CMK (cell line): ENCODE measurements at places on chromosomes 7 and 10.

- DNase-seq, result no peak
Observed at GRCh38 chr10:113133497-113134115, 183.6 kb downstream of the TCF7L2 start.

DNA sequence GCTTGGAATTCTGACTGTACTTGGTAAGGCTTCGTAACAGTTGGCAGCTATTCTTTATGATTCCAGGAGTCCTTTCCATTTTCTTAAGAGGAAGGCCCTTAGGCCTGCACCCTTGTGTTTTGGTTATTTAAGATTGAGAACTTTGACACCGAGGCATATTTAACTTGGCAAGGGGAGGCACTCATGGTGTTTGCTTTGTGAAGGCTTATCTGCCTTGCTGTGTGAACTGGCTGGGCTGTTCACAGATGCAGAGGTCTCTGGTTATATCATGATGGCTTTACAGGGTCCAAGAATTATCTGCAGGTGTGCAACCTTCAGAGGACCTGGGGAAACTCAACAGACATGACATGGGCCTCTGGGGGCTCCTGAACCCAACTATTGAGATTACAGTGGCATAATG, 833 bp upstream of the PNLIPRP1 start:
- no peak for DNase-seq

DNA sequence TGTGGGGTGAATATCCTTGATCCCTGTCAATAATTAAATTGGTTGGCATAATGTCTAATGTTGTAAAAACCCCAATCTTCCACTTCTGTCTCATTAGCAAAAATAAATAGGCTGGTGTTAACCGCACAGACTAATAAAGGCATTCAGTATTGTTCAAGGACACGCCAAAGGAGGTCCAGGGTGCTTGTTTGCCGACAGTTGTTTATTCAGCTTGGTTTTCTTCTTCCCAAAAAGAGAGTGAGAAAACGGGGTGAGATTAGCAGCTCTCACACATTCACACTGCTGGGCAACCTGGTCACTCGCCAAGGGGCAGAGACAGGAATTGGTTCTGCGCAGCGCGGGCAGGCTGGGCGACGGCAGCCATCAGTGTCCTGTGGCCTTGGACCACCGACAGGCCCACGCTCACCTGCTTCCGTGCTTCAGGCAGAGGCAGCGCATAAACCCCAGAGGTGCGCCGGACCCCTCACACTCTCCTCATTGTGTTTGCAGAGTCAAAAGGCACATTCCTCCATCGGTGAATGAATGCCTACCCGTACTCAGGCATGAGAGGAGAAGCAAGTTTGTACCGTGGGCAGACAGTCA, 26.2 kb upstream of the LMBR1 start:
- DNase-seq, result no peak

DNA sequence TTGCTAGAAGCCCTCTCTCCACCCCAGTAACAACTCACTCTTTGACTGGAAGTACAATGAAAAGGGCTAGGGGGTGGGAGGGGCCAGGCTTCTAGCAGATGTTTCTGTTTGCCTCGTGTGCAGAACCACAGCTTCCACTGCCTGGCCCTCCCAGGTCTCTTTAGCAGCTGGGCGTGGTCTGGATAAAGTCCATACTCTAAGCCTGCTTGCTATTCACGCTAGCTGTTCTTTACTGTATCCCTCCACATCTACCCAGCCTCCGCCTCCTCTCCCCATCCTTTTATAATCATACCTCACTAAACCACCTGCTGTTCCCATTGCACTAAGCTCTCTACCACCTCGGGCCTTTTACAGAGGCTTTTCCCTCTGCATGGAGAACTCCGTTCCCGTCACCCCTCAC, 288.8 kb downstream of the CAMK1D start:
- no peak for DNase-seq

GRCh38 chr7:106938803-106939202, 73.7 kb downstream of the PIK3CG start:
- no peak for DNase-seq

DNA sequence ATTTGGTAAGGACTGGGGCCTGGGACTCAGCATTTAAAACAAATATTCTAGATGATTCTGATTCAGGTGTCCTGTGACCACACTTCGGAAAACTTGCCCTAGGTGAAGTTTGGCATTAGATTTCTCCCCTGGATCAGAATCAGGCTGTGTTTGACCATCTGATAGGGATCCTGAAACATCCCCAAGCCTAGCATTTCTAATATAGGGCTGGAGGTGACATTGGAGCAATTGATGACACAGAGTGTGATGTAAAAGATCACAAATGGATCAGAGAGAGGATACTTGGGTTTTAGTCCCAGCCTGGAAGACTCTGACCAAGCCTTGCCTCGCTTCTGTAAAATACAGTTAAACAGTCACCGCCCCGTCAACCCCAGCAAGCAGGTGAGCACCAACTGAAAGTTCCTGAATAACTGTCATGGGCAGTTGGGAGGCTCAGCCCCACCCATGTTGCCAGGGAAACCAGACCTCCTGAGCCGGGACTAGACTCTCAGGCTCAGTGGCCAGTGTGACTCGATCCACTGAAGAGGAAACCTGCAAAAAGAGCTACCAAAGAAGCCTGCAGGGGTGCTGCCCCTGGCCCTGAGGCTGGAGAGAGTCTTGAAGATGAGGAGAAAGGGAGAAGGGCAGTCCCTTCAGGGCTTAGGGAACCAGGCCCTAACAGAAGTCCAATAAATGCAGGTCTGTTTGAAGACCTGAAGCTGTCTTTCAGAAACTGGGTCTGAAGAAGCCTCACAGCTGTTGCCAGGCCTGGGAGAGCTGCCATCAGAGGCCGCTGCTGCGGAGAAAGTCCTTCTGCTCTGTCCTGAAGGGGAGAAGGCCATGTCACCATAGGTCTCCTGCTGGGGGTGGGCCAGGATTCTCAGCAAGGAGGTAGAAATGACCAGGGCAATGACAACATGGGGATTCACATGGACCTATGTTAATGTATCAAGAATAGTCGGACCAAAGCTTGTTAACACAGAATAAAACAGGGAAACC, 126.1 kb upstream of the KCNMA1 start:
- no peak for DNase-seq

- DNase-seq, result no peak
Observed at GRCh38 chr7:94042381-94042780, 38.2 kb upstream of the BET1 start.
